ENCODE measurements at places on chromosomes 2 and 18.

- no peak for DNase-seq
These were observed 160.7 kb downstream of the FSHR start for GRCh38 chr2:48993576-48993975.

DNA sequence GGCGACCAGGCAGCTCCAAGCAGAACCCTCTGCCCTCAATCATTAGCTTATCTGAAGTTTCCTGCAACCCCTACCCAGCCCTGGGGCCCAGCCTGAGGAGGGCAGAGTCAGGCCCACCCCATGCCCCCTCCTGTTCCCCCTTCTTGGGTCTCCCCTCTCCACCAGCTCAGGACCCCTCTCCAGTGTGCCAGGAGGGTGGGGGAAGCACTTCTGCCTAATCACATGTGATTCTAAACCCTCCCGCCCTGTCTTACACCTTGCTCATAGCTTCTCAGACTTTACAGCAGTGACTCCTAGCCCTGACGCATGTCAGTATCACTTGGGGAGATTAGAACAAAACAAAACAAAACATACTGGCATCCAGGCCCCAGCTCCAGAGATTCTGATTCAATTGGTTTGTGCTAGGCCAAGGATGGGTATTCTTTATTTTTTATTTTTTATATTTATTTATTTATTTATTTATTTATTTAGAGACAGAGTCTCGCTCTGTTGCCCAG is 42.5 kb upstream of the ASAP2 start:
- DNase-seq, result no peak

- no peak for DNase-seq
These were observed 74.8 kb upstream of the FRZB start for GRCh38 chr2:182941121-182941722.

- no peak for DNase-seq
These were observed 212.8 kb upstream of the LRRTM1 start for GRCh38 chr2:80517316-80517715.

DNA sequence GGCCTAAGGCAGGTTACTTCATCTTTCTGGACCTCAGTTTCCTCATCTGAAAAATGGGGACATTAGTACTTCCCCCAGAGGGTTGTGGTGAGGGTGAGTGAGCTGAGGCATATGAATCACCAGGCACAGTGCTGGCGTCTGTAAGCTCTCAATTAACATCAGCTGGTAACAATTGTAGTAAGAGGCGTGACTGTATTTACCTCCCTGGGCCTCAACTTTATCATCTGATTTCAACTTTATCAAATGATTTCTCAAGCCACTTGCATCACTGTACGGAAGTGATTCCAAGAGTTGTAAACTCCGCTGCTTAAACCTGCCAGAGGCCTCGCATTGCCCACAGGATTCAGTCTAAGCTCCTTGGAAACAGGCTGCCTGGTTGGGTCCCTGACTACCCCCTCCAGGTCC is 53.6 kb upstream of the PKDCC start:
- DNase-seq, result no peak

DNA sequence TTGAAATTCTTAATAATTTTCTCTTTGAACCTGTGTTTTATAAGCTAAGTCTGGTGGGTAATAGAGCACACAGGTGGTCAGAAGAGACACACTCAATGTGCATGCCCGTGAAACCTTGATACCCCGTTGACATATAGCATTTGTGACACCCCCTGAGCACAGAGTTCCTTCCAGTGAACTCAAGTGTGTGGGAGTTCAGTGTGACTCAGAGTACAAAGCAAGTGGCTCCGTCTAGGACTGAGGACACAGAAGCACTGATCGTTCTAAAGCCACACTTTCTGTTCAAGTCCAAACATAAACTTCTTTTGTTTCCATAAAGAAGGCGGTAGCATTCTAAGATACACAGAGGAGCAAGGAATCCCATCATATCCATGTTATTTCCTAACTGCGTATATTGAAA is 523.6 kb downstream of the PID1 start:
- no peak for DNase-seq
